Occipital lobe (tissue), 3 donors: ENCODE measurements at places on chromosomes 5 and 9. TPM values are rescaled to one million over a fixed set of nuclear protein-coding genes. Genes with fewer than 3 reads are reported as not detected.

AJM1 gene
- total RNA-seq, result 0.94 TPM

PLAC8L1 gene
- total RNA-seq, result not detected

TEK gene
- total RNA-seq, result 8.0 TPM

DNA sequence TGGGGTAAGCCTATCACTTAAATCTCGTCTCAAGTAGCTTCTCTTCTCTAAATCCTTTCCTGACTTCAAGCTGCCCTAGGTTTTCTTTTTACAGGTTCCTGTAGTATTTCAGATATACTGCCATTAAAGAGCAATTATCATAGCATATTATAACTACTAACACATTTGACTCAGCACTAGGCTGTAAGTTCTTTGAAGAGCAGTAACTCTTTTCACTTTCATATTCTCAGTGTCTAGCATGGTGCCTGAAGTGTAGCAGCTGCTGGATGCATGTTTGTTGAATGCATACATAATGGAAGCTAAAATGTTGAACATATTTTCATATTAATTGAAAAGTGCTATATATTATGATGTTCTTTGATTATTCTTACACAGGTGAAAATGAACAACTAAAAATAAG lies 22.5 kb downstream of the CCDC152 start:
- DNase-seq, result no peak

GRCh38 chr5:50964746-50965653 lies 298.6 kb downstream of the PARP8 start:
- DNase-seq, result no peak
